ENCODE measurements at places on chromosomes 11 and 22.

GRCh38 chr22:37416389-37416788 lies 10.9 kb downstream of the ELFN2 start:
- no peak for DNase-seq

GRCh38 chr11:80502511-80502910 lies 1061.7 kb upstream of the TENM4 start:
- DNase-seq: no peak

GRCh38 chr11:110296226-110297075 lies at the start of gene RDX:
Gene RDX (minus strand): TSS chr11:110296614. CDS start chr11:110279692, 16,922 bp downstream.
- peak; percentile 42 for DNase-seq

- DNase-seq: no peak
These were observed 3.3 kb downstream of the REXO2 start for GRCh38 chr11:114442536-114442935.

GRCh38 chr22:43845981-43846380 lies 16.3 kb downstream of the SULT4A1 start:
- DNase-seq: no peak

DNA sequence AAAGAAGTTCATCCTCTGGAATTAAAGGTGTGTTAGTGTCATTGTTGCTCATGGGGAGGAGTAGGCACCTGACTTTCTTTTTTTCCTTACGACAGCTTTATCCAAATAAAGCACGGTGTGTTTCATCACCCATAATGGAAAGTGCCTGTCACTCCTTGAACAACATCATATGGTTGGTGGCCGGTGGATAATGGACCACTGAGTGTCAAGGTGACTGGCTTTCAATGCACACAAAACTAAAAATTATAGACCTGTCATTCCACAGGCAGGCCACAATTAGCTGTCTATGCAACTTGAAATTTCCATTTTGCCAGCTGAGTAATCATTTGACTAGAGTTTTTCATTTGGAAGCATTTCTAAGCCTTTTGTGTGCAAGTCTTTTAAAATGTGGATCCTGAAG lies 45.0 kb upstream of the MPPED2 start:
- DNase-seq: no peak

GRCh38 chr11:43282607-43283440 lies 29.0 kb upstream of the API5 start:
- DNase-seq: peak; percentile 1

GRCh38 chr11:82718307-82718706 lies 15.4 kb downstream of the FAM181B start:
- no peak for DNase-seq

DNA sequence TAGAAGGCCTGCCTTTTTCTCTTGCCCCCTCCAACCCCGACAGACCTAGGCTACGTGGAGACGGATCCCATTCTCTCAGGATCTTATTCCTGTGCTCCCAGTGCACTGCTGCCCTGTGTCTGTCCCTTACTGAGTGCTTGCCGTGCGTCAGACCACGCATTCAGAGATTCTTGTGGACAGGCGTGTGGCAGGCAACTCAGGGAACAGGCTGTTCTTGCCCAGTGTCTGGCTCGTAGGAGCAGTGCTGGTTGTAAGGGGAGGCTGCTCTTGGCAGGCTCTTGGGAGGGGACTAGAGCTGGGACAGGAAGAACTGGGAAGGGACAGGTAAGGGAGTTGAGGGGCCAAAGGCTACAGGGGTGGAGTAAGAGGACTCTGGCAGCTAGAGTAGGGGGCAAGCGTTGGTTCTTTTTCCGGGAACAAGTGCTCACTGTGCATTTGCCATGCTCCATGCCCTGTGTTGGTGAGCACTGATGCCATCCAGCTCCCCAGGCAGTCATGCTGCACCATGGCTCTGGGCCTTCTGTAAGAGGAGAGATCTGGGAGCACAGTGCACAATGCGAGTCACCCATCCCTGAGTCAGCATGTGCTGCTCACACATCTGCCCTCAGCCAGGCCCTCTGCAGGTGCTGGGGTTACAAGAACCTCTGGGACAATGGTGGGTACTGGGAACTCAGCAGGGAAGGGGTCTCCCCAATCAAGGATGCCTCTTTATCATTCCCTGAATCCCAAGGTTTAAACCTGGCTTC lies 119.1 kb downstream of the TBC1D22A start:
- DNase-seq: no peak

- no peak for DNase-seq
These were observed 183.2 kb upstream of the PITPNB start for GRCh38 chr22:28102151-28102812.

DNA sequence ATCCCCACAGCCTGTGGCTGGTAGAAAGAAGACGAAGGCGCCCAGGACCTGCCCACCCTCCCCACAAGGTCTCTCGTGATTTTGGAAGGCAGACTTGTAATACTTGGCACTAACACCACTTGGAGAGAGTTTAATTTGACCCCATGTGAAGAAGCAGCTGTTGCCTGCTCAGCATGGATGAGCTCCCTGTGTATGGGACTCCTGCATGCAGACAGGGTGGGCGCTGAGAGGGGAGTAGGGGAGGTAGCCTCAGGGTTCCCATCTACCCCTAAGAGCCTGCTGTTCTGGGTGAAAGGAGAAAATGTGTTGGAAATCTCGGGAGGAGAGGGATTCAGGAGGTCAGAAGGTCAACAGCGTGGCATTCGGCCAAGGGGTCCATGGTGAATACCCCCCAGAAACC lies 625.9 kb downstream of the TBC1D22A start:
- DNase-seq: no peak

DNA sequence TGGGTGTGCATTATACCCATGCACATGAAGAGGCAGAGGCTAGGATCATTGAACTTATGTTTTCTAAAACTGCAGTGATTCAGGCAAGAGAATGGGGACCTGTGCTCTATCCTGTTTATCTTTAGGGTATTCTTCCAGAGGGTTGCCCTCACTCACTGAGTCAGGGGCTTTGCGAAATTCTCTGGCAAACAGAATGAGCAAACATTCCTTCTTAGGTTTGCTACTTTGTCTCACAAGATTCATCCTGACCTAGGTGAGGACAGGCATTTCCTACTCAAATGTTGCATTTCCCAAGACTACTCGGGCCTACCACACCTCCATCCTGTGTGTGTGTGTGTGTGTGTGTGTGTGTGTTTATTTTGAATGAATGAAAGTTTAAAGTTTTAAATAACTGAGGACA lies 2.7 kb upstream of the EIF3M start:
- no peak for DNase-seq

- no peak for DNase-seq
These were observed 13.8 kb upstream of the AMOTL1 start for GRCh38 chr11:94754335-94754734.

Measured in activated effector memory CD4-positive, alpha-beta T cell treated with Interleukin-2 at 50 U/mL for 16 hours (primary cell).